ENCODE measurements at places on chromosomes 4 and X.

DNA sequence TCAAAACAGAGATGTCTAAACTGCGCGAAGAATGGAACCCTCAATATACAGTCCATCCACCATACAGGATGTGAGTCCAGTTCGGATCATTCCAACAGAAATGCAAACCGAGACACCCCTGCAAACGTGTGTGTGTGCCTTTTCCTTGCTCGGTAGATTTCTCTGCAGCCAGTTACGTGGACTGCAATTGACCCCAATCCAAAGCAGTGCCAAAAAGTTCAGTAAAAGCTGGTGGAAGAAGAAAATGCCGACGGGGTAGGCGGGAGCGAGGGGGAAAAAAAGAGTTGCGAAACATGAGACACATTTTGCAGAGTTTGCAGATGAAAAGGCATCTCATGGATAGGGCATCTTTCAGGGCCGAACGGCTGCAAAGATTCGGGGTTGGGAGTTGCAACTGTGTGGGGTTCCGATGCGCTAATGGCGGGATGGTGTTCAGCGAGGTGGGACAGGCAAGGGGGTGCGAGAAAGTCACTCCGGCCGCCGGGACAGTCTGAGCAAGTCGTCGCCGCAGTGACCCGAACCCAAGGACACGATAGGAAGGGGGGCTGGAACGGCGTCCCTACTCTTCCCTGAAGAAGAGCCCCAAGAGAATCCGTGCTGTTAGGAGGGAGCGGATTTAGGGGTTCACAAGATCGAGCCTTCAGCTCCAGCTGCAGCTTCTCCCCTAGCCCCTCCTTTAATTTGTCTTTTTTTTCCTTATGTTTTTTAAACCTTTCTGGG lies 3.8 kb downstream of the PHOX2B start:
- no peak for DNase-seq

GRCh38 chr4:123841447-123842121 lies 445.0 kb downstream of the SPRY1 start:
- no peak for DNase-seq

GRCh38 chr4:110808351-110808878 lies 185.5 kb upstream of the PITX2 start:
- DNase-seq, result peak; percentile 2

- no peak for DNase-seq
These were observed 4.4 kb upstream of the MAEA start for GRCh38 chr4:1285151-1285789.

DNA sequence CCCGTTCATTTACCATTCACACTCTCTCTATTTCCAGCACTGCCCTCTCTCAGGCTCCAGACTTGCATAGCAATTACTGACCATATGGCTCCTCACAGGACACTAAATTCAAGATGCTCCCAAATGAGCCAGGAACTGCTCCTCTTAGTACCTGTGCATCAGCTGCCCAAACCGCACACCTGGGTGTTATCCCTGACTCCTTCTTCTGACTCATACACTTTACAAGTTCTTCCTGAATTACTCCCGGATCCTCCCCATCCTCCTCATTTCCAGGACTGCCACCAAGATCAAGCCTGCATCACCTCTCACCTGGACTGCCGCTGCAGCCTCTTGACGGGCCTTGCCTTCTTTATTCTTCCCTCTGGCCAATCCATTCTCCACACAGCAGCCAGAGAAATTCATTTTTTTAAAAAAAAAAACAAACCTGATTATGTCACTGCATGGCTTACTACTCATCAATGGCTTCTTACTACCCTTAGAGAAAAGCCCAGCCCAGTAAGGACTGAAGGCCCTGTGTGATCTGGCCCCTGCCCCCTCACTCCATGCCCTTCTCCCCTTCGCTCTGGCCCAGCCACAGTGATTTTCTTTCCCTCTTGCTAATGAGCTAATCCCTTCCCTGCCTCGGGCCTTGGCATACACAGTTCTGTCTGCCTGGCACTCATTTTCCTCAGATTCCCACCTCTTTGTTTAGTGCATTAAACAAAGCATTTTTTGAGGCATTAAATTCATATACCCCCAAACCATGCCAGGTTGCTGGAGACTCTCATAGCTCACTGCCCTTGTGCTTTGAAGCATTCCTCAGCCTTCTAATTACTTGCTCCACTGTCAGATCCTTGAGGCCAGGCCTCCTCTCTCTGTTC lies 92.0 kb downstream of the PDGFRA start:
- DNase-seq, result peak; percentile 7

GRCh38 chr4:125836597-125837195 lies 521.9 kb downstream of the FAT4 start:
- peak; percentile 11 for DNase-seq

DNA sequence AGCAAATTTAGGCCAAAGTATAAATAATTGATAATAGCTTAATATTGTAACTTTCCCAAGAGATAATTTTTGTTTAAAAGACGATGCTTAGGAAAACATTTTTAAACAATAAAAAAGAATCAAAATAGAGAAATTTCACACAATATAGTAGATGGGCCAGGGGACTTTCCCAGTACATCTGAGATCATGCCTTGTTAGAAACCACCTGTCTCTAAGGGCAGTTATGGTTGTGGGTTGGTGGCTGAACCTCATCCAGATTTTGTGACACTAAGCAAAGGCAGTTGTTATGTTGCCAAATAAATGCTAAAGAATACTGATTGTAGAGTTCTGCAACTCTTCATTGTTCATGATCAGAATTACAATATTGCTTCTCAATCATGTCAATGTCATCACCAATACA lies 270.6 kb downstream of the BANK1 start:
- no peak for DNase-seq

DNA sequence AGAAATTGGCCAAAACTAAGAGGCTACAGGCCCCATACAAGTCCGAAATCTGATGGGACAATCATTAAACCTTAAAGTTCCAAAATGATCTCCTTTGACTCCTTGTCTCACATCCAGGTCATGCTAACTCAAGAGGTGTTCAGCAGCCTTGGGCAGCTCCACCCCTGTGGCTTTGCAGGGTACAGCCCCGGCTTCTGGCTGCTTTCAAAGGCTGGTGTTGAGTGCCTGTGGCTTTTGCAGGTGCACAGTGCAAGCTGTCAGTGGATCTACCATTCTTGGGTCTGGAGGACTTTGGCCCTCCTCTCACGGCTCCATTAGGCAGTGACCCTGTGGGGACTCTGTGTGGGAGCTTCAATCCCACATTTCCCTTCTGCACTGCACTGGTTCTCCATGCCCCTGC lies 329.1 kb upstream of the MAD2L1 start:
- DNase-seq, result no peak

GRCh38 chr4:119118397-119118796 lies 17.2 kb upstream of the MYOZ2 start:
- DNase-seq, result no peak

GRCh38 chr4:156939139-156939538 lies 32.5 kb downstream of the PDGFC start:
- DNase-seq, result no peak

DNA sequence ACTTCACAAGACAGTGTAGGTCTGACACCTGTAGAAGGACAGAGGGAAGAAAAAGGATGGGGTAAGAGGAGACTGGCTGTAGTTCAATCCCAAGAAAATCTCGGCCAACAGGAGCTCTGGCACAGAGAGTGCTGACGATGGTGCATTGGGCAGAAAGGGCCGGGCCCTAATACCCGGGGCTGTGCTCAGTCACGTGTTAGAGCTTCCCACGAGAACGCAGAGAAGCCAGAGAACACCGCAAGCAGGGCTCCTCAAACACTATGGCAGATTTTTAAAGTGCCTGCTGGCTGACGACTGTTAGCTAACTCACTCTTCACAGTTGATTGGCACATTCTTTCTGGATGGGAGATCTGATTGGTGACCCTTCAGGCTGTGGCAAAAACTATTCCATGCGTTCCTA lies 35.5 kb downstream of the EREG start:
- DNase-seq, result peak; percentile 0

DNA sequence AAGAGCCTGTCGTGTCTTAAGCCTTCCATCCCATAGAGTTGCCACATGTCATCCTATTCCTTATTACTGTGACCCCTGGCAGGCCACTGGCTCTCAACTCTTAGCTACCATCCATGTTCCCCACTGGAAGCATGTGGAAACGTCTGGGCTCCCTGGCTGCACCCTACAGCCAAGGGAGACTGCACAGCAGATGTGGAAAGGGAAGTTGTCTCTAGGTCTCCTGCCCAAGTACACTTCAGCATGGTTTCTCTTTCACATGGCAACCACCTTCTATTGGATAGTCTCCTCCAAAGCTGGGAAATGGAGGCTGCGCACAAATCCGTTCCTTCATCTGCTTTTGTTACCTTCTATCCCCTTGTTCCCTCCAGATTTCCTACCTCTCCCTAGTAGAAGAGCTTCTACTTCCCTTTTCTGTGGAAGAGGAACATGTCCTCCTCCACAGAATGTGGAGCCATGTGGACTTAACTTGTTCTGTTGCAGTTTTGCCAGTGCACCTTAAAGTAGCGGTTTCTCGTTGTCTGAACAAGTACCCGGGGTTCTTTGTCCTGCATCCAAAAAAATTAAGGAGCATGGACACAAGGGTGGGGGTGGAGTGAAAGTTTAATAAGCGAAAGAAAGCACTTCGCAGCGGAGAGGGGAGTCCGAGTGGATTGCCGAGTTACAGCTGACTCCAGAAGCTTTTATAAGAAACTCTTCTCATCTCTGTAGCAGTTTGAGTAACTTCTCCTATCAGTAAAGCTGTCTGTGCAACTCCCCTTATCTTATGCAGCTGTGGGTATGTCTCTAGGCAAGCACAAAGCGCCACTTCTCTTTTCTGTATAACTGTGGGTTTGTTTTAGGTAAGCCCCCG lies 52.5 kb downstream of the HMGB2 start:
- no peak for DNase-seq

Data from NCI-H69 (cell line).